ENCODE measurements at places on chromosomes 5 and 9. TPM values are rescaled to one million over a fixed set of nuclear protein-coding genes. Genes with fewer than 3 reads are reported as not detected.

CNTNAP3B gene
- total RNA-seq = 16.8 TPM

DMRT3 gene
- not detected for total RNA-seq

GABRP gene
- not detected for total RNA-seq

EQTN gene
- total RNA-seq = not detected

GABRA1 gene
- not detected for total RNA-seq

SLC31A2 gene
- 7.6 TPM for total RNA-seq

PCA3 gene
- not detected for total RNA-seq

FOXD4L6 gene
- 0.06 TPM for total RNA-seq

PCDHGA10 gene
- not detected for total RNA-seq

C1QTNF3 gene
- not detected for total RNA-seq

GPR150 gene
- not detected for total RNA-seq

OR1Q1 gene
- not detected for total RNA-seq

ORM1 gene
- total RNA-seq = not detected

ORM2 gene
- not detected for total RNA-seq

LRRC14B gene
- not detected for total RNA-seq

KCNIP1 gene
- total RNA-seq = not detected

PCAT7 gene
- total RNA-seq = 0.54 TPM
